Activated CD8-positive, alpha-beta memory T cell treated with anti-CD3 and anti-CD28 coated beads for 1 hour (primary cell): ENCODE measurements at places on chromosomes 1 and 21.
A peak's percentile ranks its signal among the peaks of the same experiment; 100 is the strongest.

GRCh38 chr1:109255097-109255651, 5.8 kb downstream of the CELSR2 start:
- no peak for DNase-seq

- DNase-seq, result no peak
Measured at GRCh38 chr1:156584813-156585212, 5.3 kb downstream of the TTC24 start.

- DNase-seq, result peak; percentile 38
Measured at GRCh38 chr1:205523891-205524793, 19.7 kb downstream of the CDK18 start.

DNA sequence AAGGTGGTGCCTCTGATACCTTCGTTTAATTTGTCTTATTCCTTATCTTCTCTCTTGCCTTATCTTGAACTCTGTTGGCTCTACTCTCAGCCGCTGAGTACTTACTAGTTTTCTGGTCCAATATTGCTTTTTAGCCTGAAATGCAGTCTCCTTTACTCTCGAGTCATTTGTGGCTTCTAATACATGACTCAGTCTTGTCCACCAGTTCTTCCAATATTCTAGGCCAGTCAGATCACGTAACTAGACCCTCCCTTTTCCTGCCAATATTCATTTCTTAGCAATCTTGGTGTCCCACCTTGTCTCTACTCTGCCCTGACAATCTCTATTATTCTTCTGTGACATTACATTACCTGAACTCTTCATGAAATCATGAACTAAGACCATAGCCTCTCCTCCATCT, 555.8 kb downstream of the DPYD start:
- DNase-seq, result no peak

DNA sequence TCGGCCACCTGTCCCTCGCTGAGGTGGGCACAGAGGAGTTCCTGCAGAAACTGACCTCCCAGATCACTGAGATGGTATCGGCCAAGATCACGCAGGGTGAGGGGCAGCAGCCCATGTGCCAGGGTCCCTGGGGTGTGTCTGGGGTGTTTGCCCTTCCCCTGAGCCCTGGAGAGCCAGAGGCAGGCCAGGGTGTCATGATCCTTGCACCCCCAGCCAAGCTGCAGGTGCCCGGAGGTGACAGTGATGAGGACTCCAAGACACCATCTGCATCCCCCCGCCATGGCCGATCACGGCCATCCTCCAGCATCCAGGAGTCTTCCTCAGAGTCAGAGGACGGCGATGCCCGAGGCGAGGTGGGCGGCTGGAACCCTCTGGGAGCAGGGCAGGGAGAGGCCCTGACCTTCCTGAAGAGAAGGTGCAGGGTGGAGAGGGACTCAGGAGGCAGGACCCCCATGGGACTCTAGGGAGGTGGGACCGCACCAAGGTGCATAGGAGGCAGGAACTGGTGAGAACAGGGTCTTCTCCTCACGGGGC, 69.5 kb downstream of the TRIM11 start:
- DNase-seq, result no peak

DNA sequence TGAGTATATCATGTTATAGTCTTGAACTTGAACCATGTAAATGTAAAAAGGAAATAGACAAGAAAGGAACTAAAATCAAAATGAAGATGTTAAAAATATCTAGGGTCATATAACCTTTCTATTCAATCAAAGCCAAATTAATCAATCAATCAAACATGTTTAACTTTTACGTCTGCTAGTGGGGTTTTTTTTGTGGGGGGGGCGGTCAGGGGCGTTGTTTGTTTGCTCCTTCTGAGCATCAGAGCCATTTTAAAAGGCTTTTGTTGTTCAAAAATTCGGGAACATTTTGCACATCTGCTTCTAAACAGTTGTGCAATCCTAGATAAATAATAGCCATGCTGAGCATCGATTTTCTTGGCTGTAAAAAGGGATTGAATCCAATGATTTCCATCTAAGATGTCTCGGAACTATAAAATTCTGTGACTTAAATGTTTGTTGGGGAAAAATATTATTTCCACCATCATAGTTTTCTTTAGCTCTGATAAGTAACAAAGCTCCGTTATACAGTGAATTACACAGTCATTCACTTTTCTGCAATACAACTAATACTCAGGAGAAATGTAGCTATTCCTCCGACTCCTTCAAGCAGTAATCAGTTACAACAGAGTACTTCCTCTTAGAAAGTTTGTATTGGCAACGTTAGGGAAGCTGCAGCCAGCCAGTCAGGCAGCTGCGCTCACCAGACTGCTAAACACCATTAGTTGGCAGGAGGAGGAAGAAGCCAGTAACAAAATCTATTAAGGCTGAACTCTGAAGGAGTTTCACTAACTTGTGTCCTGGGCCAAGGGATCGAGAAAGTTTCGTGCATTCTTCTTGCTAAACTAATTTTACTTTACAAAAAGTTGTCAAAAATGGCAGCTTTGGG, 2.2 kb downstream of the SPATA6 start:
- no peak for DNase-seq
